ENCODE measurements at places on chromosomes 12 and 14.

DNA sequence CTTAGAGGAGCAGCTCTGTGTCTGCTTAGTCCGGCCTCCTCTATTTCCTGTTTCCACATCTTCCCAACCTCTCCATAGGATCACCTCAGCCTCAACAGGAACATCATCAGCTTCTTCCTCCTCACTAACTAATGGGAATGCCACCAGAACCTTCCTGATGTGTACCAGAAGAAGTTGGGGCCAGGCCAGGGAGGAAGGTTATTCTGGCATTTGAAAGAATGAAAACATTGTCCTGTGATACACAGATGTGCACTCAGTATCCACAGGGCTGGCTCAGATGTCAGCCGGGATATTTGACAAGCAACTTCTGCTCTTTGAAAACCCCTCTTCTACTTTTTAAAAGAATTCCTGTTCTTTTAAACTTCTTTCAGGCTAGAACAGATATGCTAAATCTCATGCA is 63.6 kb downstream of the TMEM30B start:
- no peak for DNase-seq

DNA sequence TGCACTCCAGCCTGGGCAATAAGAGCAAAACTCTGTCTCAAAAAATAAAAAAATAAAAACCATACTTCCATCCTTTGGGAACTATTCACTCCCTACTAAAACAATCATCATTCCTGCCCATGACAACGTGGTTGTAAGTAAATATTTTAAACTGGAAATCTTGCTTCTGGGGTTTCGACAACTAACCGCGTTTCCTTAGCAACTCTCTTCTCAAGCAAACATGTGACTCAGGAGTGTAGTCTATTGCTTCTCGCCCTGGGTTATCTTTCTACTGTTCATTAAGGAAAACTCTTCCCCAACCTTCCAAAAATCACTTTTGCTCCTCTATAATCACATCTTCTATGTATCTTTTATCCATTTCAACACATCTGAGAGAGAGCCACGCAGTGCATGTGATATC is 21.8 kb downstream of the APPL2 start:
- DNase-seq = no peak

DNA sequence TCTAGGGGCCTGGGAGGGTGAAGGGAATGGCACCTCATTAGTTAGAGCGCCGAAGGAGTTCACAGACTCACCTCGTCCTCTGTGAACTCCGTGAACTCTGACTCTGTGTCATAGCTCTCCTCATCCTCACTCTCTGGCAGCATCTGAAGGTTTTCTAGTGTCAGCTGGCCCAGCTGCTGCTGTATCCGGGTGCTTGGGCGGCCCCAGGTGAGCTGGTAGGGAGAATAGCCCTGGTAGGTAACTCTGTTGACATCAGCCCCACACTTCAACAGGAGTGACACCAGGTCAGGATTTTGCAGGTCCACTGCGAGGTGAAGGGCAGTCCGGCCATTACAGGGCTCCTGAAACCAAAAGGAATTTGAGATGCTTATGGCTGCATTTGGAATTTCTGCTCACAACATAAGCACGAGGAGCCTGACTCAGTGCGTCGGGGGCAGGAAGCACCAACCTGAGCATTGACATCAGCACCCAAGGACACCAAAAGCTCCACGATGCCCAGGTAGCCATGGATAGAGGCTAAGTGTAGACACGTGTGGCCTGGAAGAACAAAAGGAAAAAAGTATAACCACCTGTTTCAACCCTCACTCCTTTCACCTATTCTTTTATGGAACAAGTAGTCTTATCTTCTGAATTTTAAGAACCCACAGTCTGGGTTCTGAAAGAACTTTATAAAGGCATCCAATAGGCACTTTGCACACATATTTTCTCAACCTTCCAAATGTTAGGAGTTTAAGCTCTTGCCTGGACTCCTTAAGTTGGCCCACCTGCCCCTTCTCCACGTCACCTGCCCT is 2.0 kb downstream of the NFKBIA start:
- no peak for DNase-seq

- no peak for DNase-seq
Measured at GRCh38 chr12:52636592-52637258, 15.3 kb downstream of the KRT2 start.

DNA sequence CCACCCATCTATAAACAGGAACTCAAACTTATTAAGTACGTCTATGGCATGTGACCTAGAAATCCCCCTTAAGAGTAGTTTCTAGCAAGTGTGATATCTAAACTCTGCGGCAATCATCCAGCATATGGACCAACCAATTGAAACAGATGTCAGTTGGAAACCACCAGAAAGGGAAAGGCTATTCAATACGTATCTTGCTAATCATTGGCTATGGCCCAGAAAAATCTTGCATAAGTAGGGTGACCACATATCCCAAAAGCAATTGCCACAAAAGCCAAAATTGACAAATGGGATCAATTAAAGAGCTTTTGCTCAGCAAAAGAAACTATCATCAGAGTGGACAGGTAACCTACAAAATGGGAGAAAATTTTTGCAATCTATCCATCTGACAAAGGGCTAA is 24.2 kb downstream of the SYNJ2BP start:
- DNase-seq = no peak

- DNase-seq = no peak
Measured at GRCh38 chr12:84412226-84412625, 500.4 kb downstream of the SLC6A15 start.

- no peak for DNase-seq
Measured at GRCh38 chr12:11684811-11685210, 35.3 kb downstream of the ETV6 start.

GRCh38 chr12:133129368-133130037 is 571 bp downstream of the ZNF891 start:
- no peak for DNase-seq

- no peak for DNase-seq
Measured at GRCh38 chr12:115374480-115375185, 690.7 kb upstream of the TBX3 start.
